ENCODE measurements at places on chromosomes 11 and 22. TPM values are rescaled to one million over a fixed set of nuclear protein-coding genes. Genes with fewer than 3 reads are reported as not detected.

GRCh38 chr11:36565031-36565610, 2.7 kb upstream of the RAG1 start:
- no peak for DNase-seq

Gene RIC3
- total RNA-seq, result 2.3 TPM

DNA sequence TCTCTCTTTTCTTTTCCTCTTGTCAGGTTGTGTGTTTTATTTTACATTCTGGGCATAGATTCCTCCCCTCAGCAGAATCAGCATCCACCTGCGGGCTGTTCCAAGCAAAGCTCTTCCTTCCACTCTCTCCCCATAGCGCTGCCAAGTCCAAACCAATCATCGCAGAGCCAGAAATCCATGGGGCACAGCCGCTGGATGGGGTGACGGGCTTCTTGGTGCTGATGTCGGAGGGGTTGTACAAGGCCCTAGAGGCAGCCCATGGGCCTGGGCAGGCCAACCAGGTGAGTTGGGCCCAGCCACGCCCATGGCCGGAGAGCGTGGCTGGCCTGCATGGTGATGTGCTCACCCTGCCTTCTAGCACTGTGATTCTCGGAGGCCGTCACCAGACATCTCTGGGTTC, 22.1 kb downstream of the TAB1 start:
- no peak for DNase-seq

- no peak for DNase-seq
These were observed 3.9 kb downstream of the TMEM134 start for GRCh38 chr11:67465189-67465510.

- DNase-seq, result no peak
These were observed 2.1 kb downstream of the MRPL40 start for GRCh38 chr22:19434401-19434800.

DNA sequence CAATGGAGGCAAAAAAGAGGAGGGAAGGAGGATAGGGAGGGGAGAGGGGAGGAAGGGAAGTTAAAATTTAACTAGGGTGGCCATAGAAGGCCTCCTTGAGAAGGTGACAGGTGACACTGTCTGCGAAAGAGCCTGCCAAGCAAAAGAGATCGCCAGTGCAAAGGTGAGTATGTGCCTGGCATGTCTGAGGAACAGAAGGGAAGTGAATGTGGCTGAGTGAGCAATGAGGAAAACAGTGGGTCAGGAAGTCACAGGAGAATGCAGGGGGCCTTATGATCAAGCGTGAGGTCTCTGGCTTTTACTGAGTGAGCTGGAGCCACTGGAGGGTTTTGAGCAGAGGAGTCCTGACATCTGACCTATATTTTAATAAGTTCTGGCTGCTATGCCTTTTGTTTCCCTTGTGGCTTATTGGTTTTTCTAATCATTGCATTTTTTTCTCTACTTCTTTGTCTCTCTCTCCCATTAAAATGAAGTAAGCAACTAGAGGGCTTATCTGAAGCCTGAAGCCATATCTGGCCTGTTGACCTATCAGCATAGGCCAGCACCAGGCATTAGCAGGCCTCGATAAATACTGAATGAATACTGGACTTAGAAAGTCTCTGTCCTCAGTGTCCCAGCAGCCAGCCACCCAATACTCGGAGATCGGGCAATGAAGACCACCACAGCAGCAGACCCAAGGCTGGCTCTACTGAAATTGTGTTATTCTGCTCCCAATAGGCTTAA, 5.6 kb downstream of the AP1B1 start:
- DNase-seq, result no peak

GRCh38 chr11:30583476-30584280, 2.5 kb downstream of the MPPED2 start:
- no peak for DNase-seq

GRCh38 chr22:17117890-17118289, 3.3 kb downstream of the TMEM121B start:
- no peak for DNase-seq

Gene SSTR3
- 0.64 TPM for total RNA-seq

Gene LARGE2
- 0.30 TPM for total RNA-seq

- DNase-seq, result no peak
These were observed 1.1 kb downstream of the APLP2 start for GRCh38 chr11:130070846-130071200.

DNA sequence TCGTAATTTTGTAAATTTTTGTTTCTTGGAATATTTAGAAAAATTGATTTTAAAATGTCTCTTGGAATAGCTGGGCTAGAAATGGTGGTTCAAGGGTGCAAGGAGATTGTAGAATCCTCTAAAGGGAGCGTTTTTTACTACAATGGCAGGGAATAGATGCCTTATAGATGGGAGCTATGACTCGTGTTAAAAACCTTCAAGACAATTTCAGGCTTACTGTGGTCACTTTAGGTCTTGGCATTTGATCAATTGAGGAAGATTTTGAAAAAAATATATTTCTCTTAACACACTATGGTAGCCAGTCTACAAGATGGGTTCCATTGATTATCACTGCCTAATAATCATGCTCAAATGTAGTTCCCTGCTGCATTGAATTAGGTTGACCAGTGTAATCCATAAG, 25.0 kb downstream of the METTL15 start:
- no peak for DNase-seq

DNA sequence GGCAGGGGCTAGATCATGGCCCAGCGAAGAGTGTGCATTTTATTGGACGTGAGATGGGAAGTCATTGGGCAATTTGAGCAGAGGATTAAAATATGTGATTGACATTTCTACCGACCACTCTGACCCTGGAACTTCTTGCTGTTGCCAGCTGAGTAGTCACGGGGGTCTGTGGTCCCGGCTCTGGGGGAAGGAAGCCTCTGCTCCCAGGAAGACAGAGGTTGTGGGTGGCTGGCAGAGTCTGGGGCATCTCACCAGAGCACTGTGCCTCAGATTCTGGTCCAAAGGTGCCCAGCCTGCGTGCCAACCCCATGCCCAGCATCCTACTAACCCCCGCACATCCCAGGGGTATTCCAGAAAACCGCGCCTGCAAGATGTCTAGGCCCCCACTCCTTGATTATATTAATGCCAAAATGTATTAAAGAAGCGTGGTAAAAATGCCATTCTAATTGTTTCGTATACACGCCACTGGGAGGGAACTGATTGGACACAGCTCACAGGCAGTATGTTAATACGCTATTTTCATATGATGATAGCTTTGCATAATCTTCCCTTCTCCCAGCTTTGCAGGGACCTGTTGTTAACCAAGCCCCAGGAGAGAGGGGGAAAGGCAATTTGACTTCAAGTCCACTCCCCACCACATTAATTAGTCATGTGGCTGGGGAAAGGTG, 25.3 kb upstream of the LMO1 start:
- no peak for DNase-seq

DNA sequence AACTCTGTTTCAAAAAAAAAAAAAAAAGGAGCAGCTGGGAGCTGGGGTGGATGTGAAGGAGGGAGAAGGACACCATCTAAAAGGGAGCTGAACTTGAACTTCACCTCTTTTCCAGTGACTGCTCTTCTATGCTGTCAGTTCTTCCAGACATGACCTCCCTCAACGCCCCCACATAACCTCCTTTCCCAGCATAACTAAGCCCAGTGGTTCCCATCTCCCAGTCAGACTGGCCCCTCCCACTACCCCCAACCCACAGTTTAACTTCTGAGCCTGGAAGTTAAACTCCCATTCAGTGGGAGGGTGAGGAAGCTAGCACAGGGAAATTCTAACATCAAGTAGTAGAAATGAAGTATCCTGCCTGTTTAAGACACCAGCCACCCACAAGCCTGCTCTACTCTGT, 1.8 kb downstream of the ARHGAP1 start:
- DNase-seq, result no peak

Gene TYR
- not detected for total RNA-seq
